Activated B cell treated with CpG ODN at 0.5 μM for 24 hours (primary cell): ENCODE measurements at places on chromosomes 2 and 18.

GRCh38 chr2:216029416-216030129 is 16.2 kb upstream of the MREG start:
- no peak for DNase-seq

DNA sequence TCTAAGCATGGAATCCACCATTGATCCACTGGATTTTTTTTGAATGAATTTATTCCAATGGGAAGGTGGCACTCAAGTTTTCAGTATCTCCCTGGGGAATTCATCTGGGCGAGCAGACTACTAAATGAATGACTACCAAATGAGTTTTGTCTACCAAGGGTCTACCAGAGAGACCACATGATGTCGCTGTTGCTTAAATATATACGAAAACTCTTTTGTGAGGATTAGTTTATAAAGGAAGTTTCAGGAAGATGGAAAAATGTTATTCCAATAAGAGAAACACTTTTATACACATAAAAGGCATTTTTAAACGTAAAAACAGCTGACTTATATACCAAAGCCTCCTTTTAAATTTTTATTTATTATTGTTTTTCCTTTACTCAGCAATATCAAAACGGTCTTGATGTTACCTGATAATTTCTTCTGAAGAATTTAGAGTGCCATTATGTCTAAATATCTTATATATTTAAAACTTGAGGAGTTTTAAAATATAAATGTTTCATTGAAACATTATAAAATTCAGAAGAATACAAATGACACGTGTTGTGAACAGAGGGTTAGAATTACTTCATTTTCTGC is 139.7 kb downstream of the HRH4 start:
- no peak for DNase-seq

- DNase-seq, result no peak
These were observed 339.0 kb downstream of the RAD51AP2 start for GRCh38 chr2:17179145-17179808.

- peak; percentile 57 for DNase-seq
These were observed 115.2 kb downstream of the FAM210A start for GRCh38 chr18:13611142-13611600.

DNA sequence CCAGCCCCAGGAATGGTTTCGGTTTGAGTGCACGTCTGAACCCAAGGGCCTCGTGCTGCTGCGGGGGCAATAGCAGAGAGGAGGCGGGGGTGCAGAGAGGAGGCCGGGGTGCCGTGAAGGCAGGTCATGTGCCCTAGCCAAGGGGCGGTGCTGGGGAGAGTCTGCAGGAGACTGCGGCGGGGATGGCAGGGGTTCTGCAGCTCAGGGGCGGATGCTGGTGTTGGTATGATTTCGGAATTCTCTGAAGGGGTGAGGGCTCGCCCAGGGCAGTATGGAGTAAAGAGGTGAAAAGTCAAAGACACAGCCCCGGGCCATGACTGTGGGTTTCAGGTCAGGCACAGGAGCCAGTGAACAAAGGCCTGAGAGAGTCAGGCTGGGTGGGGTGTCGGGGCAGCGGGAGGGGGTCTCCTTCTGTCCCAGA is 186.5 kb upstream of the HDAC4 start:
- DNase-seq, result no peak

- no peak for DNase-seq
These were observed 12.9 kb upstream of the ANKRD53 start for GRCh38 chr2:70965506-70965905.

- no peak for DNase-seq
These were observed 171.5 kb downstream of the MTCL1 start for GRCh38 chr18:8876887-8877286.

DNA sequence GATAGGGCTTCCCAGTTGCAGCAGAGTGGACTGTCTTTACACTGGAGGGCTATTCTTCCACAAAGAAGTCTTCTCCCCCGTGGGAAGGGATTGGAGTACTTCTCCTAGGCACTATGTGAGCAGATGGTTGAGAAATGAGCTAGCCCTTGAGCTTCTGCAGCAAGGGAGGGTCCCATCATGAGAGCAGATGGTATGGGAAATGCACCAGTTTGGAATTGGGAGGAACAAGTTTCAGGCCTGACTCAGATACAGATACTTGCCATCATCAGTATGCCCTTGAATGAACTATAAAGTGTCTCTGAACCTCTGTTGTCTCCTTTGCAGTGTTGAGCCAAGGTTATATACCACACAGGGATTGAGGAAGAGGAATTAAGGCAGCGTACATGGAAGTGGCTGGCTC is 757.4 kb downstream of the RNF144A start:
- no peak for DNase-seq

DNA sequence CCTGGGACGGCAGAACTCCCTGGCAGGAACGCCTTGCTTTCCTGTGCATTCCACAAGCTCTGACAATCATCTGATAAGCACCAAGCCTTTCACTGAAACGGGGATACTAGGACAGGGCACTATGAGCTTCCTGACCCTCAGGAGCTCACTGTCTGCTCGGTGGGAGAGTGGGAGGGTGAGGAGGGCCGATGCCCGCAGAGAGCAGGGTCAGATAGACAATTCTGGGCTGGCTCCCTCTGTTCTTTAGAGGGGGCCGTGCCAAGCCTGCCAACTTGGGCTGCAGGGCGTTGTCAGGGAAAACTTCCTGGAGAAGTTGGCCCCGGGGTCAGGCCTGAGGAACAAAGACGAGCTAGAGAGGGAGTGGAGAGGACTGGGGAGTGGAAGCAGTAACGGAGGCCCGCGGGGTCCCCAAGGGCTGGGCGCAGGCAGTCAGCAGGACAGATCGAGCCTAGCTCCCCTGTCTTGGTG is 82.0 kb downstream of the CTAGE1 start:
- DNase-seq, result no peak

GRCh38 chr2:98441706-98442450 is 2.8 kb upstream of the INPP4A start:
- no peak for DNase-seq

DNA sequence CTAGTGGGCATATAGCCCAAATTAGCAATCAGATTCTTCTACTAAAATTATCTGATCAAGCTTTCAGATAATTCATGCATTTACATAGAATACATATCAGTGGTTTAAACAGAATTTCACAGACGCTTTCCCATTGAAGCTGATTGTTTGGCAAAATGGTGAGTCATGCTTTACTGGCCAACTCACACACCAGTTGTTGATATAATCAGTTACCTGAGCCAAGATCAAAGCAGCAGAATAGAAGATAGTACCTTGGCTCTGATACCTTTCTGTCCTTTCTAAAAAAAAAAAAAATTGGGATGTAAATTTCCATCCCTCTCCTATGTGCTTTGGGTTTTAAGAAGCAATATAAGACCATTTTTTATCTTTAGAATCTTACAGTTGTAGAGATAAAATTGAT is 178.0 kb downstream of the MCFD2 start:
- no peak for DNase-seq
